ENCODE measurements at places on chromosomes 2 and 18. TPM values are rescaled to one million over a fixed set of nuclear protein-coding genes. Genes with fewer than 3 reads are reported as not detected.

DNA sequence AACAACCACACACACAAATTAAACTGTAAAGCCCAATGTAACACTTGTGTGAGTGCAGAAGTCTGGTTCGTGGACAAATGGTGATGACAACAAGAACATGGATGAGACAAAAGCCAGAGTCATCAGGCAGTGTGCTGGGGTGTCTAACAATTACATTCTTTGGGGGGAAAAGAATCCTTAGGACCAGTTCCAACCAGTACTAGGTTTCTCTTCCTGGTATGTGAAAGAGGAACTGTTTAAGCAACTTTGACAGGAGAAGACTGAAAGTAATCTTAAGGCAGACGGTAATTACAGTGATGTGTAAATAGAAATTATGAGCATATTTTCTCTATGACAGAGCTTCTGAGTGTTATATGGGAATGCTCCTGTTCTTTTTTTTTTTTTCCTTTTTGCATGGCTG is 133.4 kb downstream of the AFF3 start:
- DNase-seq: no peak

DNA sequence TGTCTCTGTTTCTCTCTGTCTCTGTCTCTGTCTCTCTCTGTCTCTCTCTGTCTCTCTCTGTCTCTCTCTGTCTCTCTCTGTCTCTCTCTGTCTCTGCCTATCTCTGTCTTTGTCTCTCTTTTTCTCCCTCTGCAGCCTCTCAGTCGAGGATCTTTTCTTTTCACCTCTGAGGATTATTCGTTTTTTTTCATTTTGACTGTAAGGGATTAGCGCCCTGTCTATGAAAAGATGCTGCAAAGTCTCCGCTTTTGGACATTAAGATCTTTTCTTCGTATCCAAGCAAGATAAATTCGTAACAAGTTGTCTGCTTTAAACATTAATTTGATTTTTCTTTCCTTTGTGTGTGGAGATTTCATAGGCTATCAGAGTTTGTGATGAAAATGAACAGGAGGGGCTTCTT is 191.2 kb upstream of the TPO start:
- no peak for DNase-seq

GRCh38 chr2:187922846-187923245 is 368.6 kb upstream of the TFPI start:
- no peak for DNase-seq

- DNase-seq: no peak
Measured at GRCh38 chr2:132540166-132540565, 123.6 kb downstream of the GPR39 start.

DNA sequence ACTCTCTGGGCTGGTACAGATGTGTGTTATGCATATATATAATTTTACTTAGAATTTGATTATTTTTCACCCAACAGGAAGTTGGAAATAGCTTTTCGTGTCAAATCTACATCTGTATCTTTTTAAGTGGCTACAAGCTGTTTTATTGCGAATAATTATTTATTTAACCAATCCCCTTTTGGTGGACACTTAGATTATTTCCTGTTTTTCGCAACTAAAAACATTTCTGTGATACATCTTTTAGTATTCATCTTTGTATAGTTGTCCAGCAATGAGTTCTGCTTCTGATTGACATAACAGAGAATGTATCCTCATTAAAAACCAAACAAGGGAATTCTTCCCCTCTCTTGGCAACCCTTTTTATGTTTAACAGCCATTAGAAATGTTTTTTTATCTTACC is 16.6 kb downstream of the SEC11C start:
- DNase-seq: no peak

GRCh38 chr2:198296665-198297308 is 492.4 kb downstream of the PLCL1 start:
- peak; percentile 30 for DNase-seq

DNA sequence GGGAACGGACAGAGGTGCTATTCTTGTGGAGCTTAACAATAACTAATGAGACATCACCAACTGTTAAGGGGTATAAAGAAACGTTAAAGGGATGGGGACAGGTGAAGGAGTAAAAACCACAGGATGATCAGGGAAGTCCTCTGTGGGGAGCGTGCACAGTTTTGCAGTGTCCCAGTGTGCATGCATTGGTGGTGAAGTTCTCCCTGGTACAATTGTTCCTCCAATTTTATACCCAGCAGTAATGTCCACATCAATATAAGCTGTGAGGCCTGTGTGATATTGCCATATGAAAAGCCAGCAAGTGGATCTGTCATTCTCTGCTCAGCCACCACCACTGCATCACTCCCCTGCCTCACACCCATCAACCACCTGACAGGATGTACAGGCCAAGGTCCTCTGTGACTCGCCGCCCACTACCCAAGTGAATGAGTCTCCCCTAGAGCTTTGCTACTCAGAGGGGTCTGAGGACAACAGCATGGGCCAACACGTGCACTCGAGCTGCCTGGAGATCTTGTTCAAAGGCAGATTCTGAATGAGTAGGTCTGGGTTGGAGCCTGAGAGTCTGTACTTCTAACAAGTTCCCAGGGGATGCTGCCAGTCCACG is 4.6 kb downstream of the MLPH start:
- no peak for DNase-seq

The MAP3K19 gene
- not detected for total RNA-seq

The CCDC148 gene
- not detected for total RNA-seq

The CD8A gene
- 503 TPM for total RNA-seq

The SP140L gene
- 70.5 TPM for total RNA-seq

The LYG2 gene
- total RNA-seq: not detected

The HNMT gene
- total RNA-seq: not detected

Measured in CD8-positive, alpha-beta T cell (primary cell).